NCI-H2081 (cell line): ENCODE measurements at places on chromosomes 1 and 21.

GRCh38 chr21:35072960-35073359 lies 23.9 kb upstream of the RUNX1 start:
- no peak for DNase-seq

DNA sequence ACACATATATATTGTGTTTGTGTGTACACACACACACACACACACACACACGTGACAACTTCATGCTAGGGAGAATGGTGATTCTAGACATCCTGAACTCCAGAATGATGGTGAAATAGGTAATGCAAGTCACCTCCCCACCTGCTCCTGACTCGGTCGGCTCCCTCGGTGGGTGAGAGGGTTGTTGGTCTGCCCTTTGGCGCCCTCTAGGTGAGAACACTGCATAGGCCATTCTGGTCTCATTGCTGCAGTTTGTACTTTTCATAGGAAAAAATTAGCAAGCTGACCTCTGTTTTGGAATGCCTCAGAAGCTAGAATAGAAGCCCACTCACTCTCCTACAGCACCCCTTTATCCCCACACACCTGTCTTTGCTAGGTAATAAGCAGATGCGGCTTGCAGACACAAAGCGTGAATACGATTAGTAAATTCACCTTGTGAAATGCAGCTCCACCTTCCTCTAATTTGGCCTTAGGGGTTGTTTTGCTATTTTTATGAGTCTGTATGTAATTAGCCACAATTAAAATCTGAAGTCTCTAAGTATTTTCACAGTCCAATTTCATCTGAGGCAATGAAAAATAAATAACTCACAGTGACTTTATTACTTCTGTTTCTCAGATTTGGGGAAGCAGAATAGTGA lies 130.0 kb upstream of the KCNJ15 start:
- peak; percentile 62 for DNase-seq

DNA sequence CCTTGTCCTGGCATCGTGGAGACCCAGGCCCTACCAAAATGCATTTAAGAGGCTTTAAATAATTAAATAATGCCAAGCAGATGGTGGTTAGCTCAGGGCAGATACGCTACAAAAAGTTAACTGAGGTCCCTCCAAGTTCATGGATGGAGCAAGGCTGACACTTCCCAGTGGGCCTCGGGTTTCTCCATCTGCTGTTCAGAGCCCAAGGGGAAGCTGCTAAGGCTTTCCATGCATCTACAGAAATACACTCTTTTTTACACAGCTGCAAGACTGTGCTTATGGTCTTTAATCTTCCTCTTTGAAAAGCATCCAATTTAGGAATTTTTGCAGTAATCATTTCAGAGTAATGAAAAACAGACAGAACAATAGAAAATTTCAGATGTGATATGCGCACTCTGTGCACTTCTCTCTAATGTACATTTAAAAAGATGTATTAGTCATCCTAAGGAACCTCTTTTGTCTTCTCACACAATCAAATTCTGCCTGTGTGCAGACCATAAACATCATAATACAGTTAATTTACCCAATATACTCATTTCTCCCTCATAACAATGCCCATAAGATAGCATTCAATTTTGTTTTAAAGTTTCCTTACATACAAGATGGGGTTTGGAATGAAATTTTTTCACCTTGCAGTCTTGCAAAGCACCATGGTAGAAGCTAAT lies 173.2 kb upstream of the ATP1B1 start:
- no peak for DNase-seq

GRCh38 chr1:45522324-45523104 lies 830 bp upstream of the PRDX1 start:
- DNase-seq: no peak

- DNase-seq: no peak
Observed at GRCh38 chr1:204685236-204686006, at the start of gene LRRN2. LRRN2 (minus strand) TSS chr1:204685738; CDS start chr1:204619992, 65,746 bp downstream.

DNA sequence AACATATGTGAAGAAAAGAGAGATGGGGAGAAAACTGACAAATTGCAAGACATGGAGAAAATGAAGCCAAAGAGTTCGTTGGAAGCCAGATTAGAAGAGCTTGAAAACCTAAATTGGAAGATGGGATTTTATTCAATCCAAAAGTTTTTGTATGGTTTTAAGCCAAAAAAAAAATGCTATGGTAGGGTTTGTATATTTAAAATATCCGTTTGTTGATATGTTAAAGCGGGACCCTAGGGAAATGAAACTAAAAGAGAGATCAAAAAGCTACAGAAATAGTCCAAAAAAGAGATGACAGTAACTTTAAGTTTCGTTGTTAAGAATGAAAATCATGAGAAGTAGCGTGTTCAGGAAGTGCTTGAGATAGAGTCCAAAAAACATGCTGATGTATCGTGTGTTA lies 617.7 kb upstream of the ADGRL2 start:
- DNase-seq: no peak

- peak; percentile 45 for DNase-seq
Observed at GRCh38 chr1:197638316-197638715, 137.0 kb downstream of the DENND1B start.

- DNase-seq: no peak
Observed at GRCh38 chr1:17624611-17625233, 85.2 kb downstream of the ARHGEF10L start.

DNA sequence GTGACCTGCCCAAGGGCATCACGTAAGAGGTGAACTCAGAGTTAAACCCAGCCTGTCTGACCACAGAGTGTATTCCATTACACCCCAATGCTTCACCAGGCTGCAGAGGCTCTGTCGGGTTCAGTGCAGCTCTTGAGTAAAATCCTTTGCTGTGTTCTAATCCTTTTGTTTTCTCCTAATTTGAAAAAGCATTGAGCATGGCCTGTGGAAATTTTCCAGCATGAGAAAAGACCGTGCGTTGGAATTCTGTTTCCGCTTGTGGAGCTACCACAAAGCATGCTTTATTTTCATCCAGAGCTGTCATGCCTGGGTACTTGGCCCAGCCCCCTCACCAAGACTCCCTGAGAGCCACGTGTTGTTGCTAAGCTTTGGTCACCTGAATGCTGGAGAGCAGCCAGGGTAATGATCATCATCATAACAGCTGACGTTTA lies 317.6 kb downstream of the PRDM2 start:
- DNase-seq: no peak

DNA sequence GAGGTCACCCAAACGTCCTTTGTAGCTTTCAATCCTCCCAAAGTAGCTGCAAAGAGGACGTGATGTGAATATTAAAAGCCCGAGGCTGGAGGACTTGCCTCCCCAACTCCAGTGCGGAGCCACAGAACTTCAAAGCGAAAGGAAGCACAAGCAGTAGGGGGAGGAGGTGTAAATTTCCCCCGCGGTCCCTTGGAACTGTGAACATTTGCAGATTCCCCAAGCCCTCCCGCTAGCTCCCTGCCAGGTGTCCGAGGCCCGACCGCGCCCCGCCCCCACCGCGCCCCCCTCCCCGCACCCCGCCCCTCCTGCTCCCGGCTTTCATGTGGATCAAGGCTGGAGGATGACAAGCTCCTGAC lies 41.5 kb upstream of the HAO2 start:
- no peak for DNase-seq

DNA sequence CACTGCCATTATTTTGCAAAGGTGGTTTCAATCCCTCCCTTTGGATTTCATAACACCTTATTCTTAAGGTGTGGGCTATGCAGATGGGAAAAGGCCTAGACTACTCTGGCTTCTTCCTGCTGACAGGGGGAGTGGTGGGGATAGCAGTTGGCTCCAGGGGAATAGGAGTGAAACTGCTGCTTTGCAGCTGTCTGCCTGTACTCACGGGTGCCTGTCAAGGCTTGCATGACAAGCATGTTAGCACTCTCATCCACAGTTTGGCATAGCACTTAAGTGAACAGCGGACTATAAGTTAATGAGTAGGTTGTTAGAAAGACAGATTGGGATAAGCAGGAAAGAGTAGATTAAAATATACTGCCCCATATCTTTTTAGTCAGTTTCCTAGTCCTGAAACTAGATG lies 287.5 kb upstream of the DAB1 start:
- DNase-seq: no peak

DNA sequence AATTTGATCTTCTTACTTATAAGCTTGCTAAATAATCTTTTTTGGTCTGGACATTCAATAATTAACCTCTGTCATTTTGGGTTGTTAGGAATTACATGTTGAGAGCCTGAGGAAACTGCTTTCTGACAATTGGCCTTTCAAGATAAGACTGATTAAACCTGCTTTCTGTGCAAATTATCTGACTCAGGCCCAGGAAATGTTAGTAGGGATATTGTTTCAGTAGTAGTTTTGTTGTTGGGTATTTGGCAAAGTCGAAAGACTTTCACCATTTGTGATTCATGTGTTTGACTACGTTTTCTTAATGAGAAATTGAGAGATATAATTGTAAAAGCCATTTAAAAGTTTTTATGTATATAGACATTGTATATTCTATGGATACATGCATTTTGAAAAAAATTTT lies 81.1 kb upstream of the GPR88 start:
- DNase-seq: no peak

GRCh38 chr1:93137604-93138292 lies 42.5 kb downstream of the TMED5 start:
- no peak for DNase-seq

- no peak for DNase-seq
Observed at GRCh38 chr1:45647248-45648021, 23.6 kb upstream of the CCDC17 start.

GRCh38 chr21:35664683-35665082 lies 395.6 kb downstream of the SETD4 start:
- no peak for DNase-seq

- DNase-seq: no peak
Observed at GRCh38 chr1:230627767-230628166, 14.5 kb upstream of the COG2 start.

GRCh38 chr21:41442481-41443186 lies 16.6 kb downstream of the MX1 start:
- DNase-seq: no peak

- no peak for DNase-seq
Observed at GRCh38 chr1:161200421-161200991, 1.7 kb upstream of the ADAMTS4 start.

DNA sequence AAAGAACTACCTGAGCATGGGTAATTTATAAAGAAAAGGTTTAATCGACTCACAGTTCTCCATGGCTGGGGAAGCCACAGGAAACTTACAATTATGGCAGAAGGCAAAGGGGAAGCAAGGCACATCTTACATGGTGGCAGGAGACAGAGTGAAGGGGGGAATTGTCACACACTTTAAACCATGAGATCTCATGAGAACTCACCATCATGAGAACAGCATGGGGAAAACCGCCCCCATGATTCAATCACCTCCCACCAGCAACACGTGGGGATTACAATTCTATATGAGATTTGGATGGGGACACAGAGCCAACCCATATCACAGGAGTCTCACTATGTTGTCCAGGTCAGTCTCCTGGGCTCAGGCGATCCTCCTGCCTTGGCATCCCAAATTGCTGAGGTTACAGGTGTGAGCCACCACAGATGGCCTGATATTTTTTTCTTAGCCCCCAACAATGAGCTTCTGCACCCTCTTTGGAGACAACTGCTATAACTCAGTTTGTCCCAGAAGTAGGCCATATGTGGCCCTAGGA lies 22.5 kb upstream of the MORC3 start:
- DNase-seq: no peak

DNA sequence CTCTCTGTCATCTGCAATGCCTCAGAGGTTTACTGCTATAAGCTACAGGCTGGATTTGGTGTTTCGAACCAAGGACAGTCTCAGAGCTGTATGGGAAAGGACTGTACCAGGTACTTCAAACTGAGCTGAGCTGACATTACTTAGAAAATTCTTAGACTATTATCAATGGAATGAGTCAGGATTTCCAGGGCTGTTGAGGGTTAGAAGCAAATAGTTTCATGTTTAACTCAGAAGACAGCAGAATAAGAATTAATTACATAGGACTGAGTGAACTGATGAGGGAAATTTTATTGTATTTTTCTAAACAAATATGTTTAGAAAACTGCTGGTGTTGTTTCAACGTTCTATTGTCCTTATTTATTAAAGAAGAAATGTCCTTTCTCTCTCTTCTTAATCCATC lies 74.3 kb upstream of the CAPZB start:
- no peak for DNase-seq

DNA sequence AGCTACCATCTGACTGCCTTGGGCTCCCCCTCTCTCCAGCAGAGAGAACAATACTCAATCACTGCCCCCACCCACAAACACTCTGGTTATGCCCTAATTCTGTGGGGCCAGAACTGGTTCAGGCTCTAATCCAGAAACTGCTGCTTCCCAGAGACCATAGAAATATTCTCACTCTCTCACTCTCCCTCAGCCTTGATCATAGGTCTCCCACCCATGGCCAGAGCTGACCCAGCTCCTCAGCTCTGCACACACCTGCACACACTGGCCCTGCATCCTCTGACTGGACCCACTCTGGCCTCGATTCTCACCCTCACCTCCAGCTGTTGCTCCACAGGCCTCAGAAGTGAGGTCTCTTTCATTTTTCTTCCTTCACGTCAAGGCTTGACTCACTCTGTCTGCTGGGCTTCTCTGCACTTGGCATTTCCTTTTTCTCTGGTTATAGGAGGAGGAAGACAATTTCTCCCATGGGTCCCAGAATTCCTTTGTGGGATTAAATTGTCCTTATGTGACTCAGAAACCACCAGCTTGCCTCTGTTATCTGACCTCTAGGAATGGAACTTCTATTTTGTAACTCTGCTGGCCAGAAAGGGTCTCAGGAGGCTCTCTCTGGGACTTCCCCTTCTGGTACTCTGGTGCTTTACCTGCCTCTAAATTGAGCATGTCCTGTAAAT lies 15.6 kb upstream of the ZMYM6 start:
- DNase-seq: no peak

DNA sequence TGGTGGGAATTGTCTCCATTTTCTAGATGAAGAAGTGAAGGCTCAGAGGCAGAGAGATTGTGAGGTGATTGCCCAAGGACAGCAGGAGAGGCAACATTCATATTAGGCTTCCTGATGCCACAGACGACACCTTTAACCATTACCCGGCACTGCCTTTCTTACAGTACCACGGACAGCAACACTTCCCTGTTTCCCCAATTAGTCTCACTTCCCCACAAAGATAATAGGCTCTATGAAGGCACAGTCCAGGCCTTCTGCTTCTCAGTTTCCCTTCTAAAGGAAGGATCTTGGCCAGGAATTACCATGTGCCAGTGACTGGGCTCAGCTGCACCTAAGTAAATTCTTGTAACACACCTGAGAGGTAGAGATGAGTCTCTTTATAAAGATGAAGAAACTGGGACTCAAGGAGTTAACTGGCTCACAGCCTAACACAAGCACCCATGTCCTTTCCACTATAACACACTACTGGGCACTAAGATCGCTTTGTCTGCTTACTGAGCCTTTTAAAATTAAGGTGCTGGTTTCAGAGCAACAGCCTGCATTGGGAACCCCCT lies 9.6 kb downstream of the IGSF9 start:
- no peak for DNase-seq

DNA sequence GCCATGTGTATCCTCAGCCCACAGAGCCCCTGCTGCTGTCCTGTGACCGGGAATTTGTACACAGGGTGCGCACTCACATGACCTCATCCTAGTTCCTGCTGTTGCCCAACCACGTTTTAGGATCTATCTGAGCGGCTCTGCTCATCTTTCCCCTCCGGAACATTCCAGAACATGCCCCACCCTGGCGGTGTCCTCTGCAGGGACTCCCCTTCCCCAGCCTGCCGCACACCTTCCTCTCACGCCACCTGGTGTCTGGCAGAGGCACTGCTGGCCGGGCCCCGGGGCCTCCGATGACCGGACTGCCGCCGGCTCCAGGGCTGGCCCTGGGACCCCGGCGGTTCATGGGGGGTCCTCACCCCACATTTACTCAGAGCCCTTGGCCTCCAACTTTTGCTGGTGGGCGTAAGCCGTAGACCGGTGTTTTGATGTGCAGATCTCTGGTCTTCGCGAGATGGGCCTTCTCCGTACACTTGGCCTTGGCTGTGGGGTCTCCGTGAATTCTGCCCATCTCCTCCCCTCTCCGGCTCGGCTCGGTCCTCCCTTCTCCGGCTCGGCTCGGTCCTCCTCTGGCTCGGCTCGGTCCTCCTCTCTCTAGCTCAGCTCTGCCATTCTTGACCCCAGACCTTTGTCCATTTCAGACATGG lies 29.5 kb downstream of the ARHGEF16 start:
- DNase-seq: peak; percentile 8
